ENCODE measurements at places on chromosomes 6 and 20.

GRCh38 chr6:12150812-12151432, 138.8 kb downstream of the HIVEP1 start:
- DNase-seq, result peak; percentile 11

DNA sequence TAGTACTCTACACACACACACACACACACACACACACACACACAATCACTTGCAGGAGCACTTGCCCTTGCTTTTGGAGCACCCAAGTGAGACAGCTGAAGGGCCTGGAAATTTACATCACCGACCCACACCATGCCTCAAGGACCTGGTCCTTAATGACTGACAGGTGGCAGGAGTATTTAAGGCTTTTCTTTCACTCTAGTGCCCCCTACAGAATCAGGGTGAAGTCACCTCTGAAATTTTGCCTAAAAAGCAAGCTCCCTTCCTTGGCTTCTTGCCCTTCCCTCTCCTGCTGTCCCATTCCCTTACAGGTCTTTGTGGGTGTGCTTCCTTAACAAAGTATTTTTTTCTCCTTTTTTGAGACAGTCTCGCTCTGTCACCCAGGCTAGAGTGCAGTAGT, 353.5 kb upstream of the IRAK1BP1 start:
- DNase-seq, result no peak

DNA sequence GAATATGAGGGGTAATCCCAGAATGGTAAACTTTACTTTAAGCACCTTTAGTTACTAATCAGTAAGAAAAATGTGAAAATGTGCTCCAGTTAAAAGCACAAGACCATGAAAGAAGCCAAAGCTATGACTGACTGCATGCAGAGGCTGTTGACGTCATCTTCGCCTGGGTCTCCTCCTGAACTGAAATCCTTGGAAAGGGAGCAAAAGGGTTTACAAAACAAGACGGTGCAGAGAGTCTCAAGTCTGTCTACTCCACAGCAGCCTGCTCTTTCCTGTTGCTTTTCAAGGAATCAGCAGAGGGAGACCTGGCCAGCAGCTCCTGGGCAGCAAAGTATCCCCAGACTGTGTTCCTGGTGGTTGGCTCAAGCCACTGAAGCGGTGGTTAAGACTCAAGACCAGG, 10.2 kb downstream of the FKBP1A start:
- DNase-seq, result no peak

DNA sequence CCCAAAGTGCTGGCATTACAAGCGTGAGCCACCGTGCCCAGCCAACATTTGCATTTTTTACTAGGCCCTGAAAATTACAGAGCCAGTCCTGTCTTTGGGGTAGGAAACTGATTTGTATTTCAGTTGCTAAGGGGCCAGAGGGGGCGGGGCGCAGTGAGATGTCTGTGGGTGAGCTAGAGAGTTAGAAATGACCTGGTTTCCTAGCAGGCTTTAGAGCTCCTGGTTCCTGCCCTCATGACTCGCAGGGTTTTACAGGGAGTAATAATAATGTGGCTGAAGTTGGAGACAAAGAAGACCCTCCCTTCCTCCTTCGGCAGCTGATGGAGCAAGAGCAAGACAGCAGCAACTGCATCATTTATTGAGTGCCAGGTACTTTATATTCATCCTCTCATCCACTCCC, 131.5 kb downstream of the TFAP2C start:
- no peak for DNase-seq

DNA sequence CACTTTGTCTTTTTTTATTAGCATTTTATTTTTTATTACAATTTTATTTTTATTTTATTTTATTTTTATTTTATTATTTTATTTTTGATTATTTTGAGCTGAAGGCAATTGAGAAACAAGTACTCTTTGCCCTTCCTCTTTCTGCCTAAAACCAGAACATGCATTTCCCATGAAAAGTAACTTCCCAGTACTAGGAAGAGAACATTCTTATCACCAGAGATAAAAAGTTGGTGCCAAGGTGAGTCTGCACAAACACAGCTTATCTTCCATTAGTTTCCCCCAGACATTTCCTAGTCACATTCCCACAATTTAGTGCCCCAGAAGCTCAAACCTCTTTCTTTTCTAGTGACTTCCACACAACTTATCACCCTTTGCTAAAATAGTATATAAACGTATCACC, 84.8 kb downstream of the CD24 start:
- DNase-seq, result no peak

GRCh38 chr6:163720005-163720404, 305.5 kb downstream of the QKI start:
- no peak for DNase-seq

- DNase-seq, result no peak
Measured at GRCh38 chr6:111591901-111592461, 13.7 kb downstream of the TRAF3IP2 start.

DNA sequence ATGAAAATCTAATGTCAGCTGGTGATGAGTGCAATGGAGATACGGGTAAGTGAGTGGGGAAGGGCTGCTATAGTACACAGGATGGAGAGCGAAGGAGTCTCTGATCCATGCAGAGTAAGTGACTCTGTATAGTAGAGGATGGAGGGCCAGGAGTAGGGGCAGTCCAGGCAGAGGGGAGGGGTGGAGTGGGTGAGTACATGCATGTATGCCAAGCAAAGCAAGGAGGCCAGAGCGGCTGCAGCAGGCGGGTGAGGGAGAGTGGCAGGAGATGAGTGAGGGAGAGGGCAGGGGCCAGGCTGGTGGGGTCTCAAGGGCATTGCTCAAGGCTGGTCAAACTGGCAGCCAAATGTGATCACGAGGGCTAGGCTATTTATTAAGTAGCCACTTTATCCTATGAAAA, 94.0 kb downstream of the PREP start:
- no peak for DNase-seq

- no peak for DNase-seq
Measured at GRCh38 chr6:68658338-68658737, 23.3 kb downstream of the ADGRB3 start.

GRCh38 chr6:3819161-3820110, 29.7 kb upstream of the FAM50B start:
- no peak for DNase-seq

GRCh38 chr6:73062837-73063236, 162.5 kb downstream of the KHDC1L start:
- DNase-seq, result no peak

Data from stimulated activated CD8-positive, alpha-beta memory T cell treated with anti-CD3 and anti-CD28 coated beads, Interleukin-2, amount 100 ng/mL, for 48 hours (primary cell).